ENCODE measurements at places on chromosomes 6 and 20.

DNA sequence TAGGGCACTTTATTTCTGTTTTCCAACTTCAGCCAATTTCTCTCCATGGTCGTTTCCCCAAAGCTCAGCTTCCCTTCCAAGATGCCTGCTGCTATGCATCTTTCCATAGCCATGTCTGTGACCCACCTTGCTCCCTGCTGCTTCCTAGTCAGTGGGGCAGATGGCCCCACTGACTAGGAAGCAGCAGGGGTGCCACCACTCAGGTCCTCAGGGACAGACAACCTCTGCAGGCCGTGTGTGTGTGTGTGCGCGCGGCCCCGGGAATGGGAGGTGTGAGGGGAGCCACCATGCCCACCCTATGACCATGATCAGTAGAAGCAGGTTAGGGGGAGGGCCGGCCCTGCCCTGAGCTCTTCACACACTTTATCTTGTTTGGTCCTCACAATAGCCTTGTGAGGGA lies 2.7 kb upstream of the IP6K3 start:
- DNase-seq = no peak

DNA sequence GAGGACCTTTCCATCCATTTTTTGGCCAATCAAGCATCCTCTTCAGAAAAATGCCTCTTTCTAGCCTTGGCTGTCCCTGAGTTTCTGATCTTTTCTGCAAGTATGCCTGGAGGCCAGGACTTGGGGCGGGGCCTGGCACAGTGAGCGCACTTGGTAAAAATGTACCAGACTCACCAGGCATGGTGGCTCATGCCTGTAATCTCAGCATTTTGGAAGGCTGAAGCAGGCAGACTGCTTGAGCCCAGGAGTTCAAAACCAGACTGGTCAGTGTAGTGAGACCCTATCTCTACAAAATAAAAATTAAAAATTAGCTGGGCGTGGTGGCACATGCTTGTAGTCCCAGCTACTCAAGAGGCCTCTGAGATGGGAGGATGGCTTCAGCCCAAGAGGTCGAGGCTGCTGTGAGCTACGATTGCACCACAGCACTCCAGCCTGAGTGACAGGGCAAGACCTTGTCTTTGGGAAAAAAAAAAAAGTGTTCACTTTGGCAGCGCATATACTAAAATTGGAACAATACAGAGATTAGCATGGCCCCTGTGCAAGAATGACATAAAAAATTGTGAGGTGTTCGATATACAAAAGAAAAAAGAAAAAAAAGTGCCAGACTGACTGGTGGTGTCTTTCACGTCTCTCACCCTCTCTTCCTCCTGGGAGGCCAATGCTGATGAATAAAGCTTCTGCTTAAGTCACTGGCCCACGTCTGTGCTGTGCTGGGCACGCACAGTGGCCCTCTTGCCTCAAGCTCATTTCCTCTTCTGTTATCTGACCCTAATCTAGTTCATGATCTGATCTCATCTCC lies 18.1 kb upstream of the SLC9A8 start:
- no peak for DNase-seq

DNA sequence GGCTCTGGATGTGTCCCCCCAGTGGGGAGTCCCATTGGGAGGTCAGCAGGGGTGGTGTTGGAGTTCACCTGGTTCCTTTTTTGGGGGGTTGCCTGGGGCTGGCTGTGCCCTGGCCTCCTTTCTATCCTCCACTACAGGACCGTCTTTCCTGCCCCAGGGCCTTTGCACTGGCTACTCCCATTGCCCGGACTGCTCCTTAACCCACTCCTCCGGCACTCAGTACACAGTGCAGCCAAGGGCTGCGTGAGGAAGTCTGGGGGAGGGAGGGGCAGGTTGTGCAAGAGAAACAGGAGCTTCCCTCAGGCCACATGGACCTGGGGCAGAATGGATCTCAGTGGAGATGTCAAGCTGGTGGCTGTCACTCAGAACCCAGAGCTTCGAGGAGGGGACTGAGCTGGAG lies 429.3 kb upstream of the SULF2 start:
- no peak for DNase-seq

DNA sequence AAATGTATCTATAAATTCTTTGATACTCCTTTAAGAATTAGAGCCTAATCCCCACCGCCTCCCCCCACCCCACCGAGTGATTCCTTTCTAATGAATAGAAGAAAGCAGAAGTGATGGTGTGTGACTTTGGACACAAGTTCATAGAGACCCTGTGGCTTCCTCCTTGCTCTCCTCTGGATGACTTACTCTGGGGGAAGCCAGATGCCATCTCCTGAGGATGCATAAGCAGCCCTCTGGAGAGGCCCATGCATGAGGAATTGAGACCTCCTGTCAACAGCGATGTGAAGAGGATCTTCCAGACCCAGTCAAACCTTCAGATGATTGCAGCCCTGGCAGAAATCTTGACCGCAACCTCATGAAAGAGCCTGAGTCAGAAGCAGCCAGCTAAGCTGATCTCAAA lies 21.1 kb downstream of the AHCY start:
- DNase-seq = no peak

DNA sequence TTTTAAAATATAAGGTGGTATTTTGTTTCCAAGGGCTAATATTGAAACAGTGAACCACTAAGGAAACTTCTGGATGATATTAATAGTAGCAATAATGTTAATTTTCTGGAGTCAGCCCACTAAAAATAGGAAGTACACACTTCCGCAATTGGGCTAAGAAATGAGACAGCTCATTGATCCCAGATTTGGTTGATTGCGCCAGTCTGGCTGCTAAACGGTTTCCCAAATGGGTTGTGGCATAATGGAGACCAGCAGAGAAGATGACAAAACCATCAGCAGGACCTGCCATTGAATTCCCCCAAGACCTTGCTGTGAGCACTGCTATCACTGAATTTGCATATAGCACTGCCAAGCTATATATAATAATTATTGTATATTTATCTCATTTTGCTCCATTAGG lies 71.2 kb upstream of the SGK1 start:
- no peak for DNase-seq
